ENCODE measurements at places on chromosomes 7 and 10.

- no peak for DNase-seq
These were observed 78.8 kb upstream of the ANKRD1 start for GRCh38 chr10:90999512-91000172.

DNA sequence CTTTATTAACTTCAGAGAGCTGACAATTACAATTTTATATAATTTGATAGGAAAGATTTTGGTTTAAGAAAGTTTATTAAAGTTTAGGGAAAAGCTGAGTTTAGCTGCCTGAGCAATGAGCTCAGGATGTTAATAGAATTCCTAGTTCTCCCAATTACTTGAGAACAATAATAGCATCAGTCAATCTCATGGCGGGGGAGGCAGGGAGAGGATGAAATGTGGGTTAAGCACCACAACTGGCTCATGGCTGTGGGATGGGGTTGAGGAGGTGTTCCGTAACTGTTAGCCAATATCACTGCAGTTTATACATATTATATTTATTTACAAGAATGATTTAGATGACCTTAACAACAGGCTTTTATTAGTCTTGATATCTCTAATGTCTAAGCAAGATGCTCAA lies 266.9 kb upstream of the IMMP2L start:
- no peak for DNase-seq

GRCh38 chr10:96587264-96588059 lies 650 bp upstream of the TM9SF3 start:
- no peak for DNase-seq

DNA sequence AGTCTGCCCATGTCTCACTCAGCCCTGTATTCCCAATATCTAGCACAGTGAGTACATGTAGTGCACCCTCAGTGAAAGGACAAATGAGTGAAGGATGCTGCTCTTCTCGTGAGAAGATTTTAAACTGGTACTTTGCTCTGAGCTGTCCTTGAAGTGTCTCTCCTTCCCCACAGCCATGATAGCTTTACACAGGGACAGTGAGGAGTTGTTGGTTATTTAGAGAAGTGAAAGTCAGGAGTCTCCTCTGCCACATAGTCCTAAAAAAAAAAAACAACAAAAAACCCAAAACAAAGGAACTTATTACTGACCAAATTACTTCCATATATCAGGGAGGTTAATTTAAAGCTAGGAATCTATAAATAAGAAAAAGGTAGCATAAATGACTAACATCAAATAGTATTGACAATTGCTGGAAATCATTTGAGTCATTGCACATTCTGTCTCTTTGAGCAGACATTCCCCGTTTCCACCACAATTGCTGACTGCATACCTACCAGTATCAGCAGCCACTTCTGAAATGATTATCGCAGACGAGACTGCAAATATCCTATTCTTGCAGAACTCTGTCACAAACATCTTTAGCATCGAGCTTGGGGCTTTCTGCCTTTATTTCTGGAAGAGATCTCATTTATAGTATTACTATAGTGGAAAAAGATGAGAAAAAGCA lies 202.1 kb downstream of the PTEN start:
- peak; percentile 48 for DNase-seq

DNA sequence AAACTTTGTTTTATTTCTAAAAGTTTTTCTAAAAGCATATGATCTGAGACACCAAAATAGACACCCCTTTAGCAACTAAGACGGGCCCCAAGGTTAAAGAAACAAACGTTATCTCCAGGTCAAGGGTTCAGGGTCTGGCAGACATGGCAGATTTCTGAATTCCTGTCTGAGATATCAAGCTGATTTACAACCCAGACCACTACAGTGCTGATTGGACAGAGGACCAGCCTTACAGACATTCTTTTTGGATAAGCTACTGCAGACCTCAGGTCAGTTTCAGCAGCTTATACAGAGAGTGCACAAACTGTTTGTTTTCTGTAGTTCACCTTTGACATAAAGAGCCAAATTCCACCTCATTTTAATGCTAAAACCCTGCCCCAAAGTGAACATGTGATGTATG lies 34.8 kb downstream of the SVOPL start:
- DNase-seq, result no peak

DNA sequence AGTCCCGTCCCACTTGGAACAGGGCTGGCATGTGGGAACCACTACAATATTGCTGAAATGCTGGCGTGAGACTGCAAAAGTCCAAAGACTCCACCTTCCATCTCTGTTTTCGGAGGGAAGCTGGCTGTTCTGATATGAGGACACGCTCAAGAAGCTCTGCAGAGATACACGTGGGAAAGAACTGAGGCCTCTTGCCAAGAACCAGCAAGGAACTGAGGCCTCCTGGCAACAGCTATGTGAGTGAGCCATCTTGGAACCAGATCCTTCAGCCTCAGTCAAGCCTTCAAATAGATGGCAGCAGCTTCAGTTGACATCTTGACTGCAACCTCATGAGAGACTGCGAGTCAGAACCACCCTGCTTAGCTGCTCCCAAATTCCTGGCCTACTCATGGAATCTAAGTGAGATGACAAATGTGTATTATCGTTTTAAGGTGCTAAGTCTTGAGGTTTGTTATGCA lies 30.8 kb downstream of the SGMS1 start:
- DNase-seq, result no peak

DNA sequence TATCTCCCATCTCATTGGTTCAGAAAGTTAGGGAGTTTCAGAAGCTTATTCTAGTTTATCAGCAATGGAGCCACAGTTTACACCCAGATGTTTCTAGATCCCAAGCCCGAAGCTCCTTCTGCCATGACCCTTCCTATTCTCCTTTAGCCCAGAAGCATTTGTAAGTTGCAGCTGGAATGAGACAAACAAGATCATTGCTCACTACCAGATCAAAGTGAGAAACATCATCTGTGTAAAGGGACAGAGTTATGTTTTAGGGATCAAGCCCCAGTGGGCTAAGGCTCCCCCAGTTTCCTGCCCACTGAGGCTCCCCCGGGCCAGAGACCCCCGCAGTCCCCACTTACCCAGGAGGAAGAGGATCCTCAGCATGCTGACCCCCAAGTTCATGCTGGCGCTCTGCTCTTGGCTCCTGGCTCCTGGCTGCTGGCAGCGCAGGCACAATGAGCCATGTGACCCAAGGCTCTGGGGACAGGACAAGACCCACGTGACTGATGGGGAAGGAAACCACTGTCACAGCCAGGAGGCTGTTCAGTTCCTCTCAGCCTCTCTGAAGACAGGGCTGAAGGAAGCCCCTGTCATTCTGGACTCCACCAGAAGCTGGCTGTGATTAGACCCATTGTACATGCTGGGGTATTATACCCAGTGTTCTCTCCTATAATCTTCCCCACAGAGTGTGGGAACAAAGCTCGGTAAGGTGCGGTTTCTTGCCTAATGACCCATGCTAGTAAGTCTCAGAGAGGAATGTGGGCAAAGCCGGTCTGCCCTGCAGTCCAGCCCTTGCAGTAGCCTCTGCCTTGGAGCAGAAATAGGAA lies at the start of gene TMEM273:
Gene TMEM273, minus strand, starts transcription at position 442 of the 812 bp plus-strand sequence. Its CDS starts 55 bp downstream, at position 387.
- no peak for DNase-seq

DNA sequence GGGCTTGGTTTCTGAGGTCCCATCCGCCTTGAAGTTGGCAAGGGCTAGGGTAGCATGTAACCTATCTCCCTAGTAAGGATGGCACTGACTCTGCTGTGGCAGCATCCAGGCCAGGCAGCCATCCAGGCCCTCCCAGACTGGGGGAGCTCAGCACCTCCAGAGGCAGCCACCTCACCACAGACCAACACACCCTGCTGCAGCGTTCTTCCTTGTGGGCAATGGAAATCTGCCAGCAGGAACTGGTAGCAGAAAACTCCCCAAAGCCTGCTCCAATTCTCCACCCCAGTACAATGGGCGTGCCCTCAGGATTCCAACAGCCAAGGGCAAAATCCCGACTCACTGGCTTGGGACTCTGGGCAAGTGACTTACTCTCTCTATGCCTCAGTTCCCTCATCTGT lies 27.5 kb downstream of the DLG5 start:
- no peak for DNase-seq

GRCh38 chr7:30526163-30526562 lies 21.5 kb upstream of the GGCT start:
- DNase-seq, result no peak

- no peak for DNase-seq
These were observed 114.3 kb downstream of the ALOX5 start for GRCh38 chr10:45488365-45488764.

DNA sequence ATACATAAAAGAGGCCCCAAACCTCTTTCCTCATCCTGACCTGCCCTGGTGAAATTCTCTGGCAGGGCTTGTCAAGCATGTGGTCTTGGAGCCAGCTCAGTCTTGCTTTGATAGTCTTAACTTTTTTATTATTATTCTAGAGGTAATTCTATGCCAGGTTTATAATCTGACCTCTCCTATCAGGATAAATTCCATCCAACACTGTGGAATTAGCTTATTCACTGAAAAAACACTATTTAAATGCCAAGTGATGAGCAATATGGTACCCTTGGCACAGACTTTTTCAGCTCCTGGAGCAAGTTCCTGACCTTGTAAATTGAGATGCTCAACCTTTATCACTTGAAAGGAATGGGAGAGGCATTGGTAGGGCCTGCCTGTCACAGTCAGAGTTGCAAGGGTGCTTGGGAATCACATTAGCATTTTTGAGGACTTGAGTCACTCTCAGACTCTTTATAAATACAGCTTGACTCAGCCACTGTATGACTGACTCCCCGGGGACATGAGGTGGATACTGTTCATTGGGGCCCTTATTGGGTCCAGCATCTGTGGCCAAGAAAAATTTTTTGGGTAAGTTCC lies at the start of gene CPA4:
Gene CPA4, plus strand, starts transcription at position 480 of the 576 bp plus-strand sequence. Its CDS starts 20 bp downstream, at position 500.
- DNase-seq, result no peak

GRCh38 chr7:29192811-29193210 lies 1.8 kb upstream of the CHN2 start:
- DNase-seq, result no peak

DNA sequence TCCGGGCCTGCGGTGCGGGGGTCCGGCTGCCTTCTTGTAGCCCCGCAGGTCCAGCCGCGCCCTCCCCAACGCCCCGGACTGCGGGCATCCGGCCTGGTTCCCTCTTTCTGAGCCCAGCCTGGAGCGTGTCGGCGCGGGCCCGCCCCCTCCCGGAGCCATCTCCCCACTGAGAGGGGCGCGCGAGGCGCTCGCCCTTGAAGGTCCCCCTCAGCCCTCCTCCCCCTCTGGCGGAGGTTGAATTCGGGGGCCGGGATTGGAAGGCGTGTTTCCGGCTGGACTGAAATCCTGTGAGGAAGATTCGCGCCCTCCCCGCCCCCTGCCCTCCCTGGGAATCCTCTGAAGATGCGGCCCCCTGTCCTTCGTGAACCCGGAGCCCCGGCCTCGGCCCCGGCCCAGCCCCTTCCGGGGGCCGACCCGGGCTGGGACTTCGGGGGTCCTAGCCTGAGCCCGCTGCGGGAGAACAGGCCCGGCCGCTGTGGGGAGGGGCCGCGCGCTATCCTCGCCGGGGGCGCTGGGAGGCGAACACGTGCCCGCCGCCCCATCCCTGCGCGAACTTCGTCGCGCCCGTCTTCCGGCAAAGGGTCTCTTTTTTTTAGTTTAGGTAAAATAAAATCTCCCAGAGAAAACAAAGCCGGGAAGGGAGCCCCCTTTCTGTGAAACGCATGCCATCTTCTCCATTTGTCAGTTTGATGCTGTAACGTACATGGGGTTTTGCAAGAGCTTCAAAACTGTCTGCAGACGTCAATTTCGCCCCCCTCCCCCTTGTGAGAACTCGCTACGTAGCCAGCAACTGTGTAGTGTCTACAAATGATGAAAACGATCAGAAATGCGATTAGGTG lies 636 bp downstream of the PDCD4 start:
- DNase-seq, result peak; percentile 72

GRCh38 chr7:101554584-101555268 lies 74.4 kb downstream of the MYL10 start:
- DNase-seq, result no peak

- DNase-seq, result no peak
These were observed 56.3 kb downstream of the POU6F2 start for GRCh38 chr7:39033885-39034624.

DNA sequence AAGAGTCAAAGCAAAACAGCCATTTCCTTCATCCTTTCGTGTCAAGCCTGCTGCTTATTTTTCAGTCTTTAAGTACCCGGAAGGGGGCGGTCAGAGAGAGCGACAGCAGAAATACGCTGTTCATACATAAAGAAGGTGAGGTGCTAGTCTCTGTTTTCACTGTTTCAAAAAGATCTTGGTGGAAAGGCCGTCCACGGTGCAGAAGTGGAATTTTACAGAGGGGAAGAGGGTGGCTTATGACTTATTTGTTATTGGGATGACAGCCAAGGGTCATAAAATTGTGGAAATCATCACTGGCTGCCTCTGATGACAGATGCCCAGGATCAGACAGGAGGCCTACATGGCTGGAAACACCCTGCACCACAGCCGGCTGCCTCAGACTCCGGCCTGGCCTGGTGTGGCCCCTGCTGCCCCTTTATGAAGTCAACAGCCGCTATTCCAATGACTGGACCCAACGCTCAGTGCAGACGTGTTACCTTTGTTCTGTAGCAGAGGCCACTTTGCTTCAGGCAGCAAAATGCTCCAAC lies 57.0 kb downstream of the HIPK2 start:
- DNase-seq, result no peak

- DNase-seq, result no peak
These were observed 245.0 kb downstream of the MGMT start for GRCh38 chr10:129712000-129712399.

DNA sequence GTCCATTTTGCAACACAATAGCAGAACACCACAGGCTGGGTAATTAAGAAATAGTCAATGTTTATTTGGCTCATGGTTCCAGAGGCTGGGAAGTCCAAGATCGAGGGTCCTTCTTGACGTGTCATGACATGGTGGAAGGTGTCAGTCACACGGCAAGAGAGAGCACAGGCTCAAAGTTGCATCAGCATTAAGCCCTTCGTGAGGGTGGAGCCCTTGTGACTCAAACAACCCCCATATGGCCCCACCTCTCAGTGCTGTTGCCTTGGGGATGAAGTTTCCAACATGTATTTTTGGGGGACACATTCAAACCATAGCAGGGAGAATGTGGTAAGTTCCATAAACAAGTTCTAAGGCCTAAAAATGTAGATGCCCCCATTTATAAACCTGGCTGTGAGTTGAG lies 24.6 kb upstream of the GTPBP4 start:
- no peak for DNase-seq

DNA sequence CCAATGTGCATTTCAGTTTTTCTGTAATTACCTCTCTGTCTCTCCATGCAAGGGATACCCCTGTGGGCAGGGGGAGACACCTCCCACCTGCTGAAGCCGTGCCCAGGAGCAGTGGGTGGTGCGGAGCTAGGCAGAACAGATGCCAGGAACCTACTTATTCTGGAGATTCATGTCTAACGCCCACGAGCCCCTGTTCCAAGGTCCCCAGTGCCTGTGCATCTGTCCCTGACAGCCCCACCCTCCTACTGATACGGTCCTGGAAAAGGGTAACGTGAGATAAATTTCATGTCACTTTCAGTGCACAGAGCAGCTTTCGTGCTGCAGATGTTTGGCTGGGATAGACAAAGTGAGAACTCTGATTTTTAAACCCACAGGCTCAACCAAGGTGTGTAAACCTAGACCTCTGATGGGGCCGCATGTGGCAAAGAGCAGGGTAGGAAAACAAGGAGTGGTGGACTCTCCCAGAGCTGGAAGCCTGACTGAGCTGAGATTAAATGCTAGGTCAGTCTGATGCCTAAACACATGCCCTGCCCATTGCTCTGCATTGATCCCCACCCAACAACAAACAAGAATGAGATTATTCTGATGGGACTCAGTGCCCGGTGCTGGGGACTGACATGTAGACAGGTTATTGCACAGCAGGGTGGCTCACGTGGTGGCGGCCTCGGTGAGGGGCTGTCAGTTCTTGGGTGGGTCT lies 123.6 kb upstream of the GDF10 start:
- DNase-seq, result no peak

- no peak for DNase-seq
These were observed 303.8 kb upstream of the ZMIZ1 start for GRCh38 chr10:78764846-78765430.

- DNase-seq, result no peak
These were observed 679 bp downstream of the LRRC20 start for GRCh38 chr10:70381471-70382421.
